ENCODE measurements at places on chromosomes 1 and 21.

DNA sequence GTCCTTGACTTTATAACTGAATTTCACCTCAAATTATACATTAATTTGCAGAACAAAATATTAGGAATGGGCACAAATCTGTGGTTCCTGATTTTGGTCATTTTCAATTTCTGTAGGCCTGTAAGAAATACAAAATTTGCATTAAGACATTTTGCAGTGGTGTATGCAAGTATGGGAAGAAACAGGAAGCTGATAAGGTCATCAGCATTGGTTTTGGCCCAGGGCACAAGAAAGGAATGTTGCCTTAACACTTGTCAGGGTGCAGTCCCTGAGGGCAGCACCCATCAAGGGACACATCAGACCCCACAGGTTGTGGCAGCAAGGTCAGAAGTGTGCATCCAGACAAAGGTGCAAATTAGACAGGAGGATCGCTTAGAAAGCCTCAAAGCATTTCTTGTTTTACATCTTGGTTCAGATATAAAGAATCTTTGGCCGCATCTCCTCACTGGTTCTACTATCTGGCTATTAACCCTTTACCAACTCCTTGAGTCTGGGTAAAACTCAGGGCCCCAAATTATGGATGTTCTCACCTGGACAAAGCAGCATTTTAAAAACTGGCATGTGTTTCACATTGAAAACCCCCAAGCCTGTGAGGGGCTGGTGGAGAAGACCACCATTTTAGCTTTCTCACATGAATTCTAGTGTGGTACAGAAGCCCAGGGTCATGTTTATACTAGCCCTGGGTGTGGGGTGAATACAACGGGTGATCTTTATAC lies 182.4 kb downstream of the CDC7 start:
- no peak for DNase-seq

DNA sequence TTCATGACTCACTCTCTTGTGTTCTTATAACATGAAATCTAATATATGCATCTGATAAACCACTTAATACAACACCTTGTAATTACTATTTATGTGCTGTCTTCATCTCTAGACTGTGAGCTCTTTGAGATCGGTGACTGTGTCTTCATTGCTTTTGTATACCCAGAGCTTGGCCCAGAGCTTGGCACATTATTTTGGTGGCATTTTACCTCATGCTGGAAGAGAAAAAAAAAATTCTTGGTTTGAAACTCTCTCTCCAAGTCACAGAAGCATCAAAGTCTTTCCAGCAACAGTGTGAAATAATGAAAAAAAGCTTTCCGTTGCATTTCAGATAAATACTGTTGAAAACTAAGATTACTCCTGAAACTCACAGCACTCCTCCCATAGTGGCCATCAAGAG lies 451.6 kb downstream of the NUF2 start:
- DNase-seq, result no peak

DNA sequence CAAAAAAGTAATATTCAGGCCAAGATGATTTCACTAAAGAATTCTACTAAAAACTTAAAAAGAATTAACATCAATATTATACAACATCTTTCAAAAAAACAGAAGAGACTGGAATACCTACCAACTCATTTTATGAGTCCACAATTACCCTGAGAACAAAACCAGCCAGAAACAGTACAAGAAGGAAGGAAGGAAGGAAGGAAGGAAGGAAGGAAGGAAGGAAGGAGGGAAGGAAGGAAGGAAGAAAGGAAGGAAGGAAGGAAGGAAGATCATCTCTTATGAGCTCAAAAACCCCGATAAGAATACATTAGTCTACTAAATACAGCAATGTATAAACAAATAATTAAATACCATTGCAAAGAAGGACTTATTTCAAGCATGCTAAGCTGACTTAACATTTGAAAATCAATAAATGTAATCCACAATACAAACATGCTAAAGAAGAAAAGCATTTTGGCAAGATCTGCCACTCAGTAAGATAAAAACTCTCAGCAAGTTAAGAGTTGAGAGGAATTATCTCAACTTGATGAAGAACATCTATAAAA lies 149.9 kb upstream of the RGS18 start:
- no peak for DNase-seq

DNA sequence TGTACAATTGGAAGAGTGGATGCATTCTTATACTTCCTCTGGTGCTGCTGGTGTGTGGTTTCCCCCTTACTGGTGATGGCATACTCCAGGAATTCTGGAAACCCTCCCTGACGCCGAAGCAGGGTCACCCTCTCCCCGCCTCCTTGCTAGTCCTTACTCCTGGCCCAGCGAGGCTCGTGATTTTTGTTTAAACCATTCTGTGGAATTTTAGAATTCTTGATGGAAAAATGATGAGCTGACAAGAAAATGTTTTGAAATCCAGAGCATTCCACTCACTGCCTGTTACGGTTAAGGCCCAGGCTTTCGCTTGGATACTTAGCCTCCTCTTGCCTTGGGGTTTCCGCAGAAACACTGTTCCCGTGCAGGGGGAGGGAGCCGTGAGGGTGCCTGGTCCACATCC lies 41.1 kb downstream of the IL6R start:
- DNase-seq, result no peak

DNA sequence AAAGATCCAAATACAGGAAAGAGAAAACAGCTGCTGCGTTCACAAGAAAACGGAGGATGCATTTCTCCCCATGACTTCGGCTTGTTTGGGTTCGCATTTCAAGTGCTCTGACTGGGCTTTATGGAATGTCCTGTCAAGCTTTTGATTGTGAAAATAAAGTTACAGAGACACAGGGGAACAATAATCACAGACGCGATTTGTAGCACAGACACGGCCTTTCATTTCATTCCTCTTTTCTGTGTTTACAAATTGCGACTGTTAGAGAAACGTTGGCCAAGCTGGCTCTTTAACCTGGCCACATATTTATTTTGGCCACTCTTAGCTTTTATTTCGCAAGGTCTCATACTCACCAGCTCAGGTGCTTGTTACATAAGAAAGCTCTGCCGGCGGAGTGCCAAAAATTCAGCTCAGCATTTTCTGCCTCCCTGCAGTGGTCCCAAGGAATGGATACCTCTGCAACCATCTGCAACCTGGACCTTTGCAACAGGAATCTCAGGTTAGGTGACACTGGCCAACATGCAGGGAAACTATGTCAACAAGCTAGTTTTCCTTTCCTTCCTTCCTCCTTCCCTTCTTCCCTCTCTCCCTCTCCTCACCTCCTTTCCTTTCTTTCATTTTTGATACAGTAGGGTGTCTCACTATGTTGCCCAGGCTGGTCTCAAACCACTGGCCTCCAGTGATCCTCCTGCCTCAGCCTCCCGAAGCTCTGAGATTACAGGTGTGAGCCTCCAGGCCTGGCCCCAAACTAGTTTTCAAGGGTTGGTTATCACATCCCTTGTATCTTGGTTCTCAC lies 58.2 kb upstream of the SLC45A1 start:
- no peak for DNase-seq

- no peak for DNase-seq
These were observed 252.5 kb upstream of the C1orf105 start for GRCh38 chr1:172167796-172168596.

DNA sequence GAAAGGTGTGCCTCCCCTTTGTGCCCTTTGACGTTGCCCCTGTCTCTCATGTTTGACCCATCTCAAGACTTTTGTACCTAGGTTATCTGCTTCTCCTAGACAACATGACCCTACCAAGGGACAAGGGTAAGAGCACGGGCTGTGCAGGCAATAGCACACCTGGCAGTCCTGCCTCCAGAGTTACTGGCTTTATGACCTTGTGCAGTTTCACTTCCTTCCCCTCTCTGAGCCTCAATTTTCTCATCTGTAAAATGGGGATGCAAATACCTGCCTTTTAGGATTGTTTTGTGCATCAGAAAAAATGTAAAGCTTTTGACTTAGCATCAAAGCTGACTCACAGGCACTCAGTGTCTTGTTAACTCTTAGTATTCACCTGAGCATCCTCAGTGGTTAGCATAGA lies 36.4 kb downstream of the ELK4 start:
- DNase-seq, result no peak

DNA sequence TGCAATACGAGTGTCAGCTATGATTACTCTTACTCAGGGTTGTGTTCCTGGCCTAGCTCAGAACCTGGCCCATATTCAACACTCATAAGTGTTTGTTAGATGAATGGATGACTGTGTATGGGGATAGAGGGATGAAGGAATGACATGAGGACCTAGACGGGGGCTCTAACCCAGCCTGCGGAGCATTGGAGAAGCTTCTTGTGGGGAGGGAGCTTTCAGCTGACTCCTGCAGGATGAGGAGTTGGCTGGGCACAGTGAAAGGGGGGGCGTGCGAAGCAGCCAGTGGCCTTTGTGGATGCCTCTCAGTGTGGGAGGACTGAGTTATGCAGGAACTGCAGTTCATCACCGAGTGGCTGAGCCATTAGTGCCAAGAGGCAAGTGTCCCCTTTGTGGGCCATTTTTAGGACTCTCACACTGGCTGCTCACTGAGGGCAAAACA lies 1.2 kb upstream of the EXTL1 start:
- DNase-seq, result no peak

DNA sequence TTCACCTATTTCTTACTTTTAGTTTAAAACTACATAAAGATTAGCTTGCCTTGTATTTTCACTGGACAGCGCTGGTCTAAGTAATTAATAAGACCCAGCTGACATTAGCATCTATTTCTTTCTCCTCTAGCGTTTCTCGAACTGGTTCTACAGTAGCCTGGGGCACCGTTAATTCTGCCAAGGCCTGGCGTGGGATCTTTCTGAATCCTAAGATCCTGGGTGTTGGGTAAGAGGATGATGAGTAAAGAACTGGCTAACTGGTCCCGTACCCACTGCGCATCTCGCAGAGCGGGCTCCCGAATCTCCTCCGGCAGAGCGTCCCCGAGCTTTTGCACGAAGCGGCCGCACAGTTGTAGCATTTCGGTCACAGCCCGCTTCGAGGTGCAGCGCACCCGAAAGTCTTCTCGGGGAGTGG lies 309 bp downstream of the NSL1 start:
- no peak for DNase-seq

DNA sequence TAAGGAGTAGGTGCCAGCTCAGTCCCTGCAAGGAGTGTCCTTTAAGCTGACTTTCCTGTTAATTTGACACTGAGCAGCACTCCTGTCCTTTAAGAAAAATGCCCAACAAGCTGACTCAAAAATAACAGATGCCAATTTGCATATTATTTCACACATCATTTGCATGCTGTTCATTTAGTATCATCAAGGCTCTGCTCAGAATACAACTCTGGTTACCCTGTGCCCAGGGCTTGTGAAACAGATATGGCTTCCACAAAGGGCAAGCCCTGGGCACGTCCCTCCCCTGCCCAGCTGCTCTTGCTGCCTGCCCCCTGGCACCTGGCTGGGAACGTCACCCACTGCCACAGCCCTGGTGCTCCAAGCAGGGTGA lies 10.3 kb downstream of the KCNN3 start:
- DNase-seq, result no peak

Measured in stimulated activated CD4-positive, alpha-beta T cell treated with anti-CD3 and anti-CD28 coated beads, Interleukin-2, amount 100 ng/mL, for 24 hours (primary cell).